Inflammatory macrophage treated with lipopolysaccharide for 4 hours (primary cell): ENCODE measurements at places on chromosomes 2 and 18.

GRCh38 chr2:237996021-237996593 is 29.3 kb downstream of the UBE2F start:
- no peak for DNase-seq

- DNase-seq, result no peak
Observed at GRCh38 chr2:44570271-44570670, 208.5 kb downstream of the CAMKMT start.

- no peak for DNase-seq
Observed at GRCh38 chr18:33682436-33682835, 104.4 kb downstream of the ASXL3 start.

DNA sequence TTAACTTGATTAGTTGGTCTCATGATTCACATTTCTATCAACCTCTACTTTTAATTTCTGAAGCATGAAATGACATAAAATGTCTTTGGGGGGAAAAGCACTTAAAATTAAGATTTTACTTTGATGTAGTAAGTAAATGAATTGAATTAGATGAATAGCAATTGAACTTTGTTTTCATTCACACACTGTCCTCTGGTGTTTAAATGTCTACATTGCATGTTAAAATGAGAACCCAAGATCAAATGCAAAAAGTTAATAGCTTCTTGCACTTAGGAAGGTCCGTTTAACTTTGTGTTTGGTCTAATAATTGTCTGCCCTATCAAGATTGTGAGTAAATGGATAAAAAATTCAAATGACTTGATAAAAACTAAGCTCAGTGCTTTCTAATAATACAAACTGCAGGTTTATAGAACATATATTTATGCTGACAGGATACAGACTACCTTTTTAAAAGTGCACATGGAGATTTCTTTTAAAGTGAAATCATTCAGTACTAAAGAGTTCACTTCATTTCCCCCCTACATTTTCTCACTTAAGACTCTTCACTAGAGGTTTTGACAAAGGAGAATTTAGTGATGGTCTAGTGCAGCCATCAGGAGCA is 156.2 kb upstream of the NABP1 start:
- peak; percentile 39 for DNase-seq

GRCh38 chr2:152566728-152567069 is 150.6 kb downstream of the PRPF40A start:
- DNase-seq, result peak; percentile 88

- DNase-seq, result no peak
Observed at GRCh38 chr2:39194686-39195085, 49.1 kb downstream of the CDKL4 start.

DNA sequence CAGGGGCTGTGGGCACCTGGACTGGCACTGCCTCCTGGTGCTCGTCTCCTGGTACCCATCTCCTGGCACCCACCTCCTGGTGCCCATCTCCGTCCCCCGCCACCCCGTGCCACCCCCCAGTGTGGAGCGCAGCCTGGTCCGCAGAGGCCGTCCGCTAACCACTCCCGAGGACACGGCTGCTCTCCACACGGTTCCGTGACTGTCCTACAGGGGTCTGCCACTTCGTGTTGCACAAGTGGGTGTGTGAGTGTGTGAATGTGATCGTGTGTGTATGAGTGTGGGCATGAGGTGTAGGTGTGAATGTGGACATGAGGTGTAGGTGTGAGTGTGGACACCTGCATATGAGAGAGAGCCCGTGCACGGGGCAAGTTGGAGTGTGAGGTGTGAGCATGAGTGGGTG is 119.4 kb upstream of the HS6ST1 start:
- DNase-seq, result no peak

DNA sequence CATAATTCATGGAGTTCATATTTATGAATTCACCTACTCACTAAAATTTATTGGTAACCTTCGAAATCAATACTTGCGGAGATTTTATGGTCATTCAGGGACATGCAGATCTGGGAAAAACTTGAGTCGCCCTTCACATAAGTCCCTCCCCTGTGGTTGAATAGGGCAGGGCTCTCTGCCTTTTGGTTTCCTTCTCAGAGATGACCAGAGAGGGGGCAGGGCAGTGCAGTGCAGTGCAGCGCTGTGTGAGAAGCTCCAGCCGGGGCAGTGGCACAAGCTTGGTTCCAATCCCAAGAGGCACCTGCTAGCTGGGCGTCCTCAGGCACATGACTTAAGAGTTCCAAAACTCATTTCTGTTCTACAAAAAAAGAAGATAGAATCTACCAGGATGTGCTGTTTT is 274.4 kb upstream of the RAB6C start:
- no peak for DNase-seq

- DNase-seq, result no peak
Observed at GRCh38 chr2:143171817-143172216, 42.6 kb downstream of the ARHGAP15 start.

DNA sequence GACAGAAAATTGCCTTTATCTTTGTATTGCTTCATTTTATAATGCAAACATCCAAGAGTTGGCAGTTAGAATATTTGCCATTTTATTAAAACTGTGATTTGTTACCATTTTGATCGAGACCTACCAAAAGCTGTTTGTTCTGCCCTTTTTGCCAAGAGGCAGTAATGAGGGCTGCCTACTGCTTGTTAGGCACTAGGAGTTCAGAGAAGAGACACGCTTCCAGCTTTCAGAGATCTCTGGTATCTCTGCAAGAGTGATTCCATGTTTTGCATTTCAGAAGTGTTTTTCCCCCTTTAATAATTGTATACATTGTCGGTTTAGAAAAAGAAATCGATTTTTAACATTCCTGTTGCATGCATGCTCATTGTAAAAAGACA is 628 bp downstream of the MRPL30 start:
- DNase-seq, result no peak

GRCh38 chr2:25618676-25619075 is 54.7 kb downstream of the DTNB start:
- no peak for DNase-seq

- no peak for DNase-seq
Observed at GRCh38 chr18:3060667-3061580, 48.0 kb upstream of the LPIN2 start.

DNA sequence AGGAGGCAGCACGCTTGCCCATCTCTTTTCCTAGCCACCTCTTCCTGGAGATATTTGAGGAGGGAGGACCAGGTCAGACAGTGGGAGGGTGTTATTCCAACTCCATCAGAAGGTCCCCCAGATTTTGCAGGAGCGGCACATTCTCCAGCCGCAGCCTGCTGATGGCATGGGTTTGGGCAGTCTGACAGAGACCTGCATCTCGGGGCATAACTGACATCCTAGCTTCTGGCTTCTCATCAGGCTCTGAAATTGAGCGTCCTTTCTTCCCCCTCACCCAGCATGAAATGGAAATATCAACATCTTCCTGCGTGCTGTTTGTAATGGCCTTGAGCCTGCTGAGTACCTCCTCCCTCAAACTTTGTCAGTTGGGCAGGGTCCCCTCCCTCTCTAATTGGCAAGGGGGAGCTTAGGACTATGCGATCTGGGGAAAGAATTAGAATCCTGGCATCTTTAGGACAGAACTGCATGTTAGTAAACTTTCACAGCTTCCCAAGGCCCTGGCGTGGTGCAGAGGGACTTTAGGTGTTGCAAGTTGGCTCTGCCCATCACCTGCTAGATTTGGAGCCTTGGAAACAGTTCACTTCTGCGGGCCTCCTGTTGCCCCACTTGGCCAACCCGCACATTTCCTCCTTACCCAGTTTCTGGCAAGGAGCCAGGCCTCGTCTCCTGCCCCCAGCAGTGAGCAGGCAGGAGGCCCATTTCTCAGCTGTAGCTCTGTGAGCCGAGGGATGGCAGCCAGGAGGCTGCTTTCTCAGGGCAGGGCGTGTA is 2.2 kb downstream of the ITM2C start:
- peak; percentile 22 for DNase-seq

GRCh38 chr2:53111004-53111403 is 656.6 kb upstream of the CHAC2 start:
- no peak for DNase-seq

- no peak for DNase-seq
Observed at GRCh38 chr2:10413991-10414451, 34.1 kb downstream of the ODC1 start.

GRCh38 chr18:64380117-64380516 is 231.2 kb upstream of the LINC00305 start:
- no peak for DNase-seq

DNA sequence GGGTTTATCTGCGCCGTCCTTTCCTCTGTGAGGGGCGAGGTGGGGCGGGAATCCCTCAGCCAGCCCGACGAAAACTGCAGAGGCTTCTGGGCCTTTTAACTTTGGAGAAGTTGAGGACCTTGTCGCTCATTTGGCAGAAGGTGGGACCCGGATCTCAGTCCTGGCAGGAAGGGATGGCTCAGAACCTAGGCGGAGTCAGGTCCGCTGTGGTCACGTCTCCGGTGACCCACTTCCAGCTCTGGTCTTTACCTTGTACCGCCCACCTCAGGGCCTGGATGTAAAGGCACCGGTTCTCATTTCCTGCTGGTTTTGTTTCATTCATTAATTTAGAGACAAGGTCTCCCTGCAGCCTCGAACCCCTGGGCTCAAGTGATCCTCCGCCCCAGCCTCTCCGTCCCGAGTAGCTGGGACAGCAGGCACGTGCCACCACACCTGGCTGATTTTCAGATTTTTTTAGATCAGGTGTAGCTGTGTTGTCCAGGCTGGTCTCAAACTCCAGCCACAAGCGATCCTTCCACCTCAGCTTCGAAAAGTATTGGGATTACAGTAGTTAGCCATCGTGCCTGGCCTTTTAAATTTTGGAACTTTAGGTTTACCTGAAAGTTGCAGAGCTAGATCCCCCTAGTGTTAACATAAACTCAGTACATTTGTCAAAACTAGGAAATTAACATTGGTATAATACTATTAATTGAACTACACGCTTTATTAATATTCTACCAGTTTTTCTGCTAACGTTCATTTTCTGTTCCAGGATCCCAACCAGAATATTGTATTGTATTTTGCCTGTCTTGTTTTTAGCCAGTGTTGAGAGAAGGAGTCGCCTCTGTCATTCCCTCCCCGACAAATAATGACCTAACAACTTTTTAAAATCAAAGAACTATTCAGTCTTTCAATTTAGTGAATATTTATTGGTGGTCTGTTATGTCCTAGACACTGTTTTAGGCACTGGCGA is 852 bp downstream of the POLI start:
- peak; percentile 17 for DNase-seq

DNA sequence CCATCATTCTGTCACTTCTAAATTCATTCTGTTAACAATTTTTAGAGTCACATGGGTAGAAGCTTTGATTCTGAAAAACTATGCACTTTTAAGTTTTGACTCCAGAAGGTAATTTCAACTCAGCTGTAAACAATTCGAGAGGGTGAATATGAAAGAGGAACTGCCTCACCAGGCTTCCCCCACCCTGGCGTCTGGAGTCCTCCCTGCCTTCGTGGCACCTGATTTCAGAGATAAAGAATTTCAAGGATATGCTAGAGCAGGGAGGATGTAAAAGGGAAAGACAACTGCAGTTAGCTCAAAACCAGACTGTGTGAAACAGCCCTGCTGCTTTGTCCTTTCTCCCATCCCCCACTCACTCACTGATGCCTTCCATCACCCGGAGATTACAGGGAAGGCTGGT is 40.7 kb downstream of the ONECUT2 start:
- no peak for DNase-seq

- DNase-seq, result no peak
Observed at GRCh38 chr18:13565228-13565627, 161.1 kb downstream of the FAM210A start.

DNA sequence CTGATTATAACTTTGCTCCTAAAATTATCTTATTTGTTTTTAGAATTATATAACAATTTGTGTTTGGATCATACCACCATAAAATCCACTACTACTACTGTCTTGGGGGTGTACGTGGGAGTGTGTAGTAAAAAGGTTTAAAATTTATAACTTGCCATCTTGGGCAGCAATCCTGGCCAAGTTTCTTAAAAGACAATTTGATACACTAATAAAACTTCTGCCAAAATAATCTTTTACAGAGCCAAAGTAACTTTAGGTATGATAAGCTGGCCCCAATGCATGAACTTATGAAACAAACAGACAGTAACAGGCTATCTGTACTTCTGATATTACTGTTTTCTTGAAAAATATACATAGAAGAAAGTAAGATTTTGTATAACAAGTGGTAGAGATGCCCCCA is 11.3 kb upstream of the UBE2E3 start:
- DNase-seq, result no peak

- no peak for DNase-seq
Observed at GRCh38 chr2:24087032-24087431, 2.4 kb upstream of the TP53I3 start.

DNA sequence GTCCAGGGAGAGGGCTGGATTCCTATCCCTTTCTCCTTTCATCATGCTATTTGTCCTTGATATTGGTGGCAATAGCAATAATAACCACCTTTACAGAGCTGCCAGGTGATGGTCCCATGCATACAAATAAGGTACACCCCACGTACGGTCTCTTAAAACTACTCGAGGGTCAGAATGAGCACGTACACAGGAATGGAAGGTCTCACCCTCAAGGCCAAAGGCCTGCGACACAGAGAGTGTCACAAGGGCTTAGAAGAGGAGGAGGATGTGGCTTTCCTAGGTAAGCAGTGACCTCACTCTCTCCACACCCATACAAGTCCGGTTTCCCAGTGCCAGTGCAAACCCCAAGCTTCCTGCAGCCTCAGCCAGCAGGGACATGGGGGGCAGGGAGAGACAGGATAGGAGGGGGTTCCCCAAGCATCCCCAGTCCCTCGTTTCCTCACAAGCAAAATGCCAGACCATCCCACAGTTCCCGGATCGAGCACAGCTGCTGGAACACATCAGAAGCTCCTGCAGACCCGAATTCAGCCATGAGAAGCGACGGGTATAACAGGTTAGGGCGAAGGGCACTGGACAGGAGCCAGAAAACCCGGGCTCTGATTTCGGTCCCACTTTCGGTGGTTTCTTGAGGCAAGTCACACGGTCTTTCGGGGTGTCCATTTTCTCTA is 49.2 kb downstream of the PLB1 start:
- no peak for DNase-seq

DNA sequence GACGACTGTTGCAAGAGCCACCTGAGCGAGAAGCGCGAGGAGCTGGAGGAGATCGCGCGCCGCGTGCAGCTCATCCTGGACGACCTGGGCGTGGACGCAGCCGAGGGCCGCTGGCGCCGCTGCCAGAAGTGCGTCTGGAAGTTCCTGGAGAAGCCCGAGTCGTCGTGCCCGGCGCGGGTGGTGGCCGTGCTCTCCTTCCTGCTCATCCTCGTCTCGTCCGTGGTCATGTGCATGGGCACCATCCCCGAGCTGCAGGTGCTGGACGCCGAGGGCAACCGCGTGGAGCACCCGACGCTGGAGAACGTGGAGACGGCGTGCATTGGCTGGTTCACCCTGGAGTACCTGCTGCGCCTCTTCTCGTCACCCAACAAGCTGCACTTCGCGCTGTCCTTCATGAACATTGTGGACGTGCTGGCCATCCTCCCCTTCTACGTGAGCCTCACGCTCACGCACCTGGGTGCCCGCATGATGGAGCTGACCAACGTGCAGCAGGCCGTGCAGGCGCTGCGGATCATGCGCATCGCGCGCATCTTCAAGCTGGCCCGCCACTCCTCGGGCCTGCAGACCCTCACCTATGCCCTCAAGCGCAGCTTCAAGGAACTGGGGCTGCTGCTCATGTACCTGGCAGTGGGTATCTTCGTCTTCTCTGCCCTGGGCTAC is 1.2 kb downstream of the KCNF1 start:
- no peak for DNase-seq
